Right atrium auricular region (tissue), 2 donors: ENCODE measurements at places on chromosomes 7 and 10. TPM values are rescaled to one million over a fixed set of nuclear protein-coding genes. Genes with fewer than 3 reads are reported as not detected.

PPP1R3C gene
- 58.0 TPM for total RNA-seq

SFRP5 gene
- 260 TPM for total RNA-seq

DNA sequence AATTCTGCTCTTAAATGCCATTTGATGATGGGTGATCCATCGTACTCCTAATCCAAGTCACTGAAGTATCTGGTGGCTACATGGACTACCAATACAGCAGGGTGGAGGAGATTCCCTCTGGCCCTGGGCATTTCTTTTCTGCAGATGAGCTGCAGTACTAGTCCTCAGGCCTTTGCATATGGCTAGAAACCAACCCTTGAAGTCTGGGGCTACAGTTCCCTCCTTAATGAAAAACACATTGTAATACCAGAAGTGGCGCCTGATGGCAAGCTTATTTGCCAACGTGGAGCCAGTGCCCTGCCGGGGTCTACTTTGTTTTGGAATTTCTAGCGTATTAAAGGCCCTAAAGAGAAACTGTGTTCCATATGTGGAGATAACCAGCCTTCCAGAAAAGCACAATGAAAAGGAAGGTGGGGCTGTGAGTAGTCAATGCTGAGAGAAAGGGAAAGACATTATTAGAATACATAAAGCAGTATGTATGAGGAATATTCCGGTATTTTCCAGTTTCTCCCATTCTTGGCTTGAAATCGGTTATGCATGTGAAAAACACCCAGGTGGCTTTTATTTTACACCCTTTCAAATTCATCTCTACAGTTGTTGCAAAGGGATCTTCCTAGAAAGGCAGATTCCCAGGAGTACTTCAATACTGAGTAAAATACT, 368.8 kb downstream of the PRPF18 start:
- no peaks in the 10 kb centered on the region for H3K4me1 ChIP-seq
- H3K36me3 ChIP-seq, result no peaks in the 10 kb centered on the region
- H3K27ac ChIP-seq, result peak overlapping the region; percentile 82
- no peak overlapping the region for H3K4me3 ChIP-seq
- H3K27me3 ChIP-seq, result no peaks in the 10 kb centered on the region

DNA sequence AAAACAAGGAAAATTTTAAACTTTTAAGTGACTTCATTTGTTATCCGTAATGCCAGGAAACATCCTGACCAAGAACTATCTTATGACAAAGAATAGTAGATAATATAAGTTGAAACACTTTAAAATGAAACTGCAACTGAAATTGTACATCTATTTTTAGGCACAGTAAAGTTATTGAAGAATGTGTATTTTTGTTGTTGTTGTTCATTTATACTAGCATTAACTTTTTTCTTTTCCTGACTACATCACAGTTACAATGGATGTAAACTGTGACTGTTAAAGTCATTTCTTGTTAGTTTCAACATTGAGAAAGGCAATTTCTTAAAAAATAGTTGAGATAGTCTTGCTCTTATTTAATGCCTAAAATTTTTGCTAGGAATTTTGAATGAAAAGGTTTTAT, 2.6 kb downstream of the CPED1 start:
- no peaks in the 10 kb centered on the region for H3K36me3 ChIP-seq
- DNase-seq, result no peak
- H3K27me3 ChIP-seq, result no peaks in the 10 kb centered on the region
- peak overlapping the region; percentile 56 for H3K4me3 ChIP-seq
- peaks cover 44% of the 10 kb centered on the region for H3K4me1 ChIP-seq
- H3K27ac ChIP-seq, result peak overlapping the region; percentile 92

GRCh38 chr10:126062131-126063032, 166.0 kb downstream of the FANK1 start:
- peak; percentile 97 for DNase-seq
- no peaks in the 10 kb centered on the region for H3K27me3 ChIP-seq
- peak overlapping the region; percentile 71 for H3K27ac ChIP-seq
- H3K36me3 ChIP-seq, result no peaks in the 10 kb centered on the region

SLC39A12 gene
- total RNA-seq, result not detected

DNA sequence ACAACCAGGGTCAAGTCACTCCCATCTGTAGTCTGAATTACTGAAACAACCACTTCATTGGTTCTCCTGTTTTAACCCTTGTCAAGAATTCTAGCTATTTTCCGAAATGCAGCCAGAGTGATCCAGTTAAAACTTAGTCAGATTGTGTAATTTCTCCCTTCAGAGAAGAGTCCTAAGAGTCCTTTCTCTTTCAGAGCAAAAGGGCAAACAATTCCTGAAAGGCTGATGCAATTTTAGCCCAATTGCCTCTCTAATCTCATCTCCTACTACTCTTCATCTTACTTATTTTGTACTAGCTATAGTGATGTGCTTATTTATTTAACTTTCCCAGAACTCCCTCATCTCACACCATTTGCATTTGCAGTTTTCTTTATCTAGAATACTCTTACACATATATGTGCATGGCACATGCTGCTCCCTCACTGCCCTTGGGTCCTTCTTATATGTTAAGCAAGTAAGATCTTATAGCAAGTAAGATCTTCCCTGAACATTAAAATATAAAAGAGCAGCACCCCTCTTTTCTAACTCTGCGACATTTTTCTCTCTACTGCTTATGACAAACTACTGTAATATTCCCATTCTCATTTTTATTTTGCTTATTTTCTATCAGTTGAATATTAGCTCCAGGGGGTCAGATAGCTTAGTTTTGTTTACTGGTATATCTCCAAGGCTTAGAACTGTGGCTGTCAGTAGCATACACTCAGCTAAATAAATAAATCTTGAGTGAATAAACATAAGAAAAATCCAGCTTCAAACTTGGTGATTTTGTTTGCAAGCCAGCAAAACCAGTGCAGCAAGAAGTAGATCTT, 44.6 kb downstream of the HGF start:
- H3K27ac ChIP-seq, result no peak overlapping the region
- no peaks in the 10 kb centered on the region for H3K27me3 ChIP-seq

DNA sequence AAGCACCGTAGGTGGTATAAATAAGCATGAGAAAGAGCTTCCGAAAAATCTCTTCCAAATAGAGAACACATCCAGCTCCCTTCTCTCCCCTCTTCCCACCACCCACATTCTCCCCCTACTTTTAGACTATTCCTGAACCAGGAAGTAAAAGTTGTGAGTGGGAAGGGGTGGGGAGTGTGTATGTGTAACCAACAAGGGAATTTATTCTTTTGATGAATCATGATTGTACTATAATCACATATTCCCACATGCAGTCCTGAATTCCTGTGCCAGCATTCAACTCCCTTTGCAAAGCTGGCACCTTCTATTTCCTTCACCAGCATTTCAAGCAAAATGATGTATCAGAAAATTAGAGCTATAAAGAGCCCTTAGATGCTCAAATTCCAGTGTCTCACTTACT, 230.6 kb upstream of the CHRM2 start:
- H3K4me1 ChIP-seq, result no peaks in the 10 kb centered on the region
- H3K27me3 ChIP-seq, result no peaks in the 10 kb centered on the region
- H3K27ac ChIP-seq, result no peak overlapping the region
- no peaks in the 10 kb centered on the region for H3K36me3 ChIP-seq

TRIM50 gene
- total RNA-seq, result not detected

LRMDA gene
- 6.1 TPM for total RNA-seq
